ENCODE measurements at places on chromosomes 5 and 9. TPM values are rescaled to one million over a fixed set of nuclear protein-coding genes. Genes with fewer than 3 reads are reported as not detected.

Gene FOXD4L5
- total RNA-seq = not detected

GRCh38 chr9:111812337-111812736, 17.6 kb upstream of the SHOC1 start:
- no peak for DNase-seq

DNA sequence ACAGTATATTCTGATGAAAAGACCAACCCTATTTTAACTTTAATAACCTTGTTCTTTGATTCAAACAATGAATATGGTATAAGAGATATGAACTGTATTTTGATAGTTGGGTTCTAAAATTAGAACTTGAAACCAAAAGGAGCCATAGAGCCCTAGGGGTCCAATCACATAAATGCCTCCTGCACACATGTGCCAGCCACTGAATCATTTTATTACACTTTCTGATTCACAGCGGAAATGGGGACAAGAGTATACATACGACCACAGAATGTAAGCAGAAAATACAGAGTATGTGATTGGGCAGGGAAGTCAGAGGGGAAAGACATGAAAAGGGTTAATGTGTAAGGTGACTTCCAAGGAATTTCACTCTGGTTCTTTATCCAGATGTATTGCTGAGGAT, 1000.2 kb downstream of the NR2F1-AS1 start:
- DNase-seq = peak; percentile 74

GRCh38 chr5:14665949-14666348, 1.4 kb downstream of the OTULIN start:
- peak; percentile 53 for DNase-seq

Gene SPAAR
- total RNA-seq = 0.23 TPM

Gene HDHD3
- total RNA-seq = 9.1 TPM

Gene LCN15
- not detected for total RNA-seq

DNA sequence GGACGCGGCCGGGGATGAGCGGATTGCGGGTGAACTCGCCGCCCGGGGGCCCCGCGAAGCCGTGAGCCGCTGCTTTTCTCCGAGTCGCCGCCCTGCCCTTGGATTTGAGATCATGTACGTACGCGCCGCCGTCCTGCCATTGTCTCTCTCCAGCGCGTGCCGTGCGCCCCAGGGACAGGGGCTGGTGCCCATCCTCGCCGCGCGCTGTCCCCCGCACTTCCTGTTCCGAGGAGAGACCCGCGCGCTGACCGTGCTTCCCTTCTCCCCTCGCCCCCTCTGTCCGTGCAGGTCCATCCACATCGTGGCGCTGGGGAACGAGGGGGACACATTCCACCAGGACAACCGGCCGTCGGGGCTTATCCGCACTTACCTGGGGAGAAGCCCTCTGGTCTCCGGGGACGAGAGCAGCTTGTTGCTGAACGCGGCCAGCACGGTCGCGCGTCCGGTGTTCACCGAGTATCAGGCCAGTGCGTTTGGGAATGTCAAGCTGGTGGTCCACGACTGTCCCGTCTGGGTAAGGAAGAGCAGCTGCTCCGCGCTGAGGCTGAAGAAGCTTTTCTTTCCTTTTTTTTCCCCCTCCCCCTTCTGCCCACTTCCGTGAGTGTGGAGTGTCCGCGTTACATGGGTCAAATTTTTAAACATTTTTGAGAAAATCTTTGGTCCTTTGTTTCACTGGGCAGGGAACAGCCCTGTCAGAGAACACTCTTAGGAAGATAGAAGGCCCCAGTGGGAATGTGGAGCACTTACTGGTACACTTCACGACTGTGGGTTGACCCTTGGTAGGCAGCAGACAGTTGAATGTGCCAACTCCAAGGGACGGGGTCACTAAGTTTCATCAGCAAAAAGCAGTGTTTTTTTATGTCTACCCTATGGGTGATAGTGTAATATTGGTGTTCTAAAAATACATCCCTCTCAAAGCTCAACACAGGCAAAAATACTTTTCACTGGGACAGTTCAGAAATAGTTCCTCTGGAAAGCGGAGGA, 727 bp downstream of the RHOBTB3 start:
- DNase-seq = peak; percentile 56

DNA sequence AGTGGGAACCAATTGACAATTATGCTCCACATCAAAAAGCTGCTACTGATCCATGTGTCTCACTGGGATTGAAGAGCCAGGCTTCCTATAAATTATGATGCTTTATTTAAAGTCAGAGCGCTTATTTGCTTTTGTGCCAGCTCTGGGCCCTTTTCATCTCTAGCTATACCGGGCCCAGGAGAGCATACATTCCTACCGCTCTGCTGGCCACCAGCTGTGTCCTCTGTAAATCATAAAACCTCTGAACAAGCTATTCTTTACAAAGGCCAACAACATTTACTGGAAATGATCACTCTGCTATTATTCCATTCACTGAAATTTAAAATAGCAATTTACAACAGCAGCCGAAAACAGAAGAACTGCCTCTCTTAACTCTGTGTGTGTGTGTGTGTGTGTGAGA, 86.6 kb downstream of the ZNF608 start:
- no peak for DNase-seq

DNA sequence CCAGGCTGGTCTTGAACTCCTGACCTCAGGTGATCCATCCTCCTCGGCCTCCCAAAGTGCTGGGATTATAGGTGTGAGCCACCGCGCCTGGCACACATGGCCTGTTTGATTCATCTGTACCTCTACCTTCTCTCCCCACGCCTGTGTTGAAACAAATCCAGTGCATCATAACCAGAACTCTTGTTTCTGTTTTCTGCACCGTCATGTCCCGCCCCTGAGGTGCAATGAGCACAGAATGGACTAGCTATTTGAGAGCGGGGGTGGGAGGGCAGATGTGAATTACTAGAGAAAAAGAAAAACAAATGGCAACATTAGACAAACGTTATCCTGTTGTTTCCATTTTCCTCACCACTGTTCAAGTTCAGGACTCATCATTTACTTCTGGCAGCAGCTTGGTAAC, 10.7 kb upstream of the FAM193B start:
- no peak for DNase-seq

- DNase-seq = no peak
Observed at GRCh38 chr5:69030358-69031062, 63.3 kb upstream of the SLC30A5 start.

Gene PDE6A
- not detected for total RNA-seq

Gene HSPB3
- not detected for total RNA-seq

DNA sequence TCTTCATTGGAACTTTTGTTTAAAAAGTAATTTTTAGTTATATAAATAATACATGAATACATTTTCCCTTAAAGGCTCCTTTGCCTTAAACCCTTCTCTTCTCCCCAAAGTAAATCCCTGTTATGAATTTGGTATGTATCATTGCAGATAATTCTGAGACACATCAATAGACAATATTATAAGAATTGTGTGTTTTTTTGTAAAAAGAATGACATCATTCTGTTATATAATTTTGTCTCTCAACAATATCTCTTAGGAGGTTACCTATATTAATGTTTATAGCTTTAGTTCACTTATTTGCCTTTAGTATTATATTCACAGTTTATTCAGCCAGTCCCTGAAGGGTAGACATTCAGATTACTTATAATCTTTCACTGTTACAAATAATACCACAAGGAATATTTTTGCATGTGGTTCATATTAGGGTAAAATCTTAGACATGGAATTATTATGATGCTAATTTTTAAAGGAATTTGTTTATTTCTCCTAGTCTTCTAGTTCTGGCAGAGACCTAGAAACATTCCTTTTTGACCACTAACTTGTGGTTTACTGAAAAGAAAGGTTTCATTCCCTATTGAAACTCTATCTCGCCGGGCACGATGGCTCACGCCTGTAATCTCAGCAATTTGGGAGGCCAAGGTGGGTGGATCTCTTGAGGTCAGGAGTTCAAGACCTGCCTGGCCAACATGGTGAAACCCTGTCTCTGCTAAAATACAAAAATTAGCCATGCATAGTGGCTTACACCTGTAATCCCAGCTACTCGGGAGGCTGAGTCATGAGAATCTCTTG, 105.6 kb downstream of the KCTD16 start:
- no peak for DNase-seq

DNA sequence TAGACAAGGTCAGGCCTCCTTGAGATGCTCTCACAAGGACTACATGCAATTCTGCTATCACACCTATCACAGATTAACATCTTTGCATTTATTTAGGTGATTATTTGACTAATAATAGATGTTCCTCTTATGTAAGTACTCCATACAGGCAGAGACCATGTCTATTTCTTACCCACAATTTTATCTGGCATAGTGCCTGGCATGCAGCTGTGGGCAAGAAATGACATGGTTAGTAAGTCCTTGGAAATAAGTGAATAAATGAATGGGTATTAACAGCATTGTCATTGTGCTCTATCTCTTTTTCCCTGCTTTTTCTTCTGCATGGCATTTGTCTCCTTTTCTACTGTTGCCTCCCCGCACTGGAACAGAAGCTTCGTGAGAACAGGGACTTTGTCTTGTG, 49.4 kb downstream of the SLC22A5 start:
- DNase-seq = no peak

DNA sequence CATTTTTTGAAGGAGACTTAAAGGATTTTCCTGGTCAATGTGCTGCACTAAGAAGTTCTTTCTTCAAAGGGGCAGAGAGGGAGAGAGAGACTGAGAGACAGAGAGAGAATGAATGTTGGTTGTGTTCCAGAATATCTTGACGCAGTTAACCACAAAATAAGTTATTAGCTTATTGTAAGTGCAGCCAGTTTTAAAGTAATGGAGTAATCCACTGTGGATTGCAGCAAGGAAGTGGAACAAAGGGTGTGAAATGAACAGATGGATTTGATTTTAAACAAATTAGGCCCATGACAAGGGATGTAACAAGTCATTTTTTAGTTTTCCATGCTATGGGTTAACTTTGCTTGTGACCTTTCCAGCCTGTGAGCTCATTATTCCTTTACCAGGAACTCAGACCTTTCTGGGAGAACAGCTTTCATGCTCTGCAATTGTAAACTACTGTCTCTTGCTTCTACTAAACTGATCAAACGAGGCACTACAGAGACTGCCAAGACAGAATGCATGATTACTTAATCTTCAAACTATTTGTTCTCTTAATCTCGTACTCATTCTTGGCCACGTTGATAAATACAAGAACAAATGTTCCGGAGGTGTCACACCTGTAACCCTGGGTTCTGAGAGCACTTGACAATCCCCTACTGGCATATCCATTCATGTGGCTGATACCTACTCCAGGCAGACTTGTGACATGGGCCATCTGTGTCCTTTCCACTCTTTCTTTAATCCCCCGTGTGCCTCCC, 131.1 kb downstream of the TLE1 start:
- DNase-seq = no peak

GRCh38 chr9:69633716-69634115, 38.5 kb downstream of the APBA1 start:
- no peak for DNase-seq

Data from HT1080 (cell line).